Activated T-helper 2 cell treated with anti-CD3 and anti-CD28 coated beads, Interferon-gamma antibody, Interleukin-2, Interleukin-4, amounts not matched to agents 10 μg/mL and 5 μg/mL and 100 μg/mL, durations not matched to agents 14 hours and 24 hours and 36 hours (primary cell): ENCODE measurements at places on chromosomes 2 and 18.

- DNase-seq = no peak
These were observed 18.4 kb upstream of the ST8SIA3 start for GRCh38 chr18:57333940-57334339.

- no peak for DNase-seq
These were observed 30.0 kb upstream of the NFATC1 start for GRCh38 chr18:79365701-79366100.

DNA sequence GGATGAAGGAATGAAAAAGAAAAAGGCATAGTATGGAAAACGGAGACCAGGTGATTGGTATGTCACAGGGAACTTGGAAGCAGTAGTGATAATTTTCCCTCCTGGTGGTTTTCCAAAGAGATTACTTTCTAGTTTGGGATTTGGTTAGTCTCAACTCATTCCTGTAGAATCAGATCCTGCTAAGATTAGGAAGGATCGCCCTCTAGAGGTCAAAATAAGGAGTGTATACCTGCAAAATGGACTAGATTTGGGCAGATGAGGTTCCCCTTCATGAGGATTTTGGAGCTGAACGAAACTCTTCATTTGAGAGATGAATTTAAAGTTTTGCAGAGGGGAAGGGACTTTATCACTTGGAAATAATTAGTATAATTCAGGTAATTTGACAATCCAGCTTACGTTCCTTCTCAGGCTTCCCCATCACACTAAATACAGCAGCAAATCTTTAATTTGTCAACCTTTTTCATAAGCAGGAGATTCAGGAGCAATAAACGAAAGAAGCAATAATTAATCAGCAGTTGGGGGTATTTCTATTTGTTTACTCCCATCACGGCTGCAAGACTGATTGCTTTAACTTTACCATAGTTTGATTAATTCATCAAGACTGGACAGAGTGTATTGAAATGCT lies 65.2 kb downstream of the CCDC195 start:
- DNase-seq = no peak

DNA sequence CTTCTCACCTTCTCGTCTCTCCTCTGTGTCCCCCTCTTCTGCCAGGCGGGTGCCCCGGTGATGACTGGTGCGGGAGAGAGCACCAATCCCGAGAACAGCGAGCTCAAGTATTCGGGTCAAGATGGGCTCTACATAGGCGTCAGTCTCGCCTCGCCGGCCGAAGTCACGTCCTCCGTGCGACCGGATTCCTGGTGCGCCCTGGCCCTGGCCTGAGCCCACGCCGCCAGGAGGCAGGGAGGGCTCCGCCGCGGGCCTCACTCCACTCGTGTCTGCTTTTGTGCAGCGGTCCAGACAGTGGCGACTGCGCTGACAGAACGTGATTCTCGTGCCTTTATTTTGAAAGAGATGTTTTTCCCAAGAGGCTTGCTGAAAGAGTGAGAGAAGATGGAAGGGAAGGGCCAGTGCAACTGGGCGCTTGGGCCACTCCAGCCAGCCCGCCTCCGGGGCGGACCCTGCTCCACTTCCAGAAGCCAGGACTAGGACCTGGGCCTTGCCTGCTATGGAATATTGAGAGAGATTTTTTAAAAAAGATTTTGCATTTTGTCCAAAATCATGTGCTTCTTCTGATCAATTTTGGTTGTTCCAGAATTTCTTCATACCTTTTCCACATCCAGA lies 31.3 kb downstream of the GATA6 start:
- DNase-seq = no peak

- DNase-seq = no peak
These were observed 100.5 kb upstream of the VWC2L start for GRCh38 chr2:214310319-214310718.

GRCh38 chr2:84373391-84373790 lies 85.7 kb downstream of the SUCLG1 start:
- no peak for DNase-seq

GRCh38 chr18:37248281-37248680 lies 317.3 kb downstream of the CELF4 start:
- no peak for DNase-seq

DNA sequence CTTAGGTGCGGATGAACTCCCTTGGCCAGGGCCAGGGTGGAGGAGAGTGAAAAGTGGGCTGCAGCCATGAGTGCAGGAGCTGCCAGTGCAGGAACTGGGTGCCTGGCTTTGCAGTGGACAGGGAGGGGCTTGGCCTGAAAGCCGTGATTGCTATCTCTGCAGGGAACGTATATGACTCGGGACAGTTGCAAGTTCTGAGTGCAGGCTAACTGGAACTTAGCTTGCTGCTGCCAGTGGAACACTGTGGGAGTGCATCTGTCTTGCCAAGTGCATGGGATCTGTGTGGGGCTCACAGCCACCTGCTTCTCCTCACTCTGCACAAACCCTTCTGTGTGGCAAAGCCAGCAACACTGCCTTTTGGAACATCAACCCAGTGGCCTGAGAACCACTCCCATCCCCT lies 36.9 kb downstream of the FLACC1 start:
- no peak for DNase-seq

DNA sequence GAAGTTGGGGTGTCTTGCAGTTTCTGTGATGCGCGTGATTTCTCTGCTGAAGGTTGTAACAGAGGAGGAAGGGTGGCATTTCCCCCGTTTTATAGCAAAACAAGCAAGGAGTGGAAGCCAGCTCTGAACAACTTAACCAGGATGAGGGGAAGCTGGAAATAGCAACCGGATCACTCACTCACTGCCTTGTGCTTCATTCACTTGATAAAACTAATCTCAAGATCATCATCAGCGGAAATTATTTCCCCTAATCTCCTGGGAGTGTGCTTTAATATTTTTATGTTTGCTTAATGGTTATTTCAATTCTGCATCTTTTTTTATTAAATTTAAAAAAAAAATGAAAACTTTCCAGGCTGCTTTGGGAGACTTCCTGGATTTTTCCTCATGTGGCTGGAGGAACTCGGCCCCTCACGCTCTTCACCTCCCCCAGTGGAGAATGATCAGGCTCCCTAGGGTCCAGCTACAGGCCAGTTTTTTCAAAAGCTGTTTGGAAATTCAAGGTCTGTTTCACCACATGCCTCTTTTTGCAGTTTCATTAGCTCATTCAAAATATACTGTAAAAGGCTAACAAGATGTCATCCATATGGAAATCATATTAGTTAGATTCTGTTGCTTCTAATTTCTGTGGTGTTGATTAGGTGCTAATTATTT lies 31.7 kb downstream of the CABLES1 start:
- no peak for DNase-seq

- DNase-seq = no peak
These were observed 244.7 kb downstream of the NBAS start for GRCh38 chr2:15316370-15316814.

GRCh38 chr2:196514641-196515040 lies 124.9 kb upstream of the CCDC150 start:
- no peak for DNase-seq
